Anterior cingulate cortex (tissue), 58 donors: ENCODE measurements at places on chromosomes 2 and 18.

DNA sequence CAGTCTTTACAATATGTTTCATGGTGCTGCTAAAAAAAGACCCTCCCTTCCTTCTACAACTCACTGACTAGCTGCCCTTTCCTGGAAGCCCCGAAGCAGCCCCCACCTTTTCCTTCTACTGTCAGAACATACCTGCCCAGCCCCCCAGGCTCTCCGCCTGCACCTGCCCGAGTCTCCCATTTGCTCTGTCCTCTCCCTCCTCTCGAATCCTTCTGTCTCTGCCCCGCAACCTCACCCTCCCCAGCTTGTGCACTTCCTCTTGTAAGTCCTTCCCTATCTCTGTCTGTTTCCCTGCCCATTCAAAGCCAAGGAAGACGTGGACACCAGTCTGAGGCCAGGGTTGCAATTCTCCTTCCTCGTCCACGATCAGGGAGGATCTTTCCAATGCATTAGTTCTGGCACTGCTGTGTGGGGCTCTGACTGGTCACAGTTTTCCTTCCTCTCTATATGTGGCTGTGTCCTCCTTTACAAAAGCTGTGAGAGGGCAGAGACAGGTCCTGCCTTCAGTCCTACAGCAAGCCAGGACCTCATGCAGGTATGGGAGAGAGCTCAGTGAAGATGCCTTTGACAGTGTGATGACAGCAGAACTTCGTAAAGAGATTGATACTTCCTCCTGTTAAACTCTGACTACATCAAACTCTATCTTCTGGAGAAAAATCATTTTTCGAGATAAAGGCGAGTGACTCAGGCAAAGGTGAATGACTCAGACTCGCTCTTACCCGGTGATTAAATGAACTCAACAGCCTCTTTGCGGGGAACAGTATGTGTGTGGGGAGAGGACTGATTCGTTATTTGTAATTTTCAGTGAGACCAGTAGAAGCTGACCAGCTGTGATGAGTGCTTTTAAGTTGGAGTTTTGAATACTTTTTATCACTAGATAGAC, 14.2 kb downstream of the TNFRSF11A start:
- no peak for DNase-seq

DNA sequence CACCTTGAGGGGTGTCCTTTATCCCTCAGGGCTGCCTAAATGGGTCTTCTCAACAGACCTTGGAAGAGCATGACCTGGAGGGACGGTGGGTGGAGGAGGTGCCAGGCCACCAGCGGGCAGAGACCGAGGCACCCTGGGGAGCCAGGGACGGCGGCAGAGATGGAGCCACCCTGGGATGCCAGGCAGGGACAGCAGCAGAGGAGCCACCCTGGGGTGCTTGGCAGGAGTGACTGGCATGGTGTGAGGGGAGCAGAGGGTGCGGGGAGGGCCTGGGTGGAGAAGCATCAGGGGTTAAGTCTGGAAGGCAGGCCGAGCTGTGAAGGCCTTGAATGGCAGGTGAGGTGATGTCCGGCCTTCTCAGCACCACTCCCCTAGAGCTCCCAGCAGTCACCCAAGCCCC, 56.1 kb downstream of the CIB4 start:
- DNase-seq: no peak

- DNase-seq: no peak
Measured at GRCh38 chr2:9673914-9674481, 43.2 kb upstream of the YWHAQ start.

GRCh38 chr2:60280238-60280637, 273.2 kb downstream of the BCL11A start:
- DNase-seq: no peak

GRCh38 chr2:8285898-8286297, 396.0 kb upstream of the ID2 start:
- no peak for DNase-seq

- DNase-seq: no peak
Measured at GRCh38 chr18:35953688-35954087, 18.8 kb upstream of the RMP24 start.

DNA sequence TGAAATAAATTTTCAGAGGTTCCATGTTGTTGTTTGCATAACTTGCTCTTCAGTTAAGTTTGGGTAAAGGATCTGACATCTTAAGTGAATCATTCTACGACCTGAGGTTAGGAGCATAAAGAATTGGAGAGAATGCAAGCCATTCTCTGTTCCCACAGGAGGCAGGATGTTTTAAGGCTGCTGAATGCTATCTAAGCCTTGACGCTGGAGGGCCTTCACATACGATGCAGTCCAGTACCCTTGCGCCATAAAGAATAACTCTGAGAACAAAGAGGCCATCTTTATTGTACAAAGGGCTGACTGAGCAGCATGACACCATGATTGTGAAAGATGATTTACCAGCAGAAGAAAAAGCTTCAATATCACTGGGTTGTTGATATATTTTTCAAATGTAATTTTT, 198.4 kb downstream of the NYAP2 start:
- no peak for DNase-seq

- DNase-seq: no peak
Measured at GRCh38 chr2:152552888-152553287, 164.4 kb downstream of the PRPF40A start.

GRCh38 chr2:222514901-222515300, 90.6 kb downstream of the SGPP2 start:
- DNase-seq: no peak

DNA sequence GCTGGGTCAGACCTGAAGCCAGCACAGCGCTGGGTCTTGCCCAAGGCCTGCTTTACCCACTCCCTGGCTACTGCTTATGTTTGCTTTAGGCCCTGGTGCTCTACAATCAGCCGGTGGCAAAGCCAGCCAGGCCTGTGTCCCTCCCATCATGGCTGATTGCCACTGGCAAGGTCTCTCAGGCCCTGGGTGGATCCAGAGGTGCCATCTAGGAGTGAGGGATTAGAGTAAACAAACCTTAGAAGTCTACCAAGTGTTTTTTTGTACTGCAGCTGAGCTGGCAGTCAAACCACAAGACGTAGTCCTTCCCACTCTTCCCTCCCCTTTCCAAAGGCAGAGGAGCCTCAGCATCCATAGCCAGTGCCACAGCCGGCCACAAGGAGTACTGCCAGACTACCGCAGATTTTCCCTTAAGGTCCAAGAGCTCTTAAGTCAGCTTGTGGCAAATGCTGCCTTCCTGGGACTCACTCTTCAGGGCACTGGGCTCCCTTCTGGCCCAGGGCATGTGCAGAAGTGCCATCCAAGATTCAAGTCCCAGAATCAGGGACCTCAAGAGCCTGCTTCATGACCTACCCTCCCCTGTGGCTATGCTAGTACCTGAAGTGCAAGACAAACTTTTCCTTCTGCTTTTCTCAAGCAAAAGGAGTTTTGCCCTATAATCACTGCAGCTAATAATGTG, 20.0 kb downstream of the IL1RL2 start:
- no peak for DNase-seq

- DNase-seq: no peak
Measured at GRCh38 chr2:193963472-193964119, 1693.4 kb upstream of the SLC39A10 start.

DNA sequence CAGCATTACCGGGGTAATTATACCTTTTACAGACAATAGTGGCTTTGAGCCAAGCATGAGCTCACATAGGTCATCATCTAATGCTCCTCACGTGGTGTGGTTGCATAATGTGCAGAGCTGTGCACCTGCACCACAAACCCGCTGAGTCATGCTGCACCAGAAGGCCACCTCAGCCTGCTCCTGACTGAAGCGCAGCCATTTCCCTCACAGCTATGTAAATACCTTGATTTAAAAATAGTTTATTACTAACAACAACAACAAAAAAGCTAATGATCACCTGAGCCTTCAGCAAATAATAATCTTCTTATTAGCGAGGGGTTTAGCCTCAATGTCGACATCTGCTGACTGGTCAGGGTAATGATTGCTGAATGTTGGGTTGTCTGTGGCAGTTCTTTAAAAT, 238.8 kb downstream of the MBD5 start:
- no peak for DNase-seq

DNA sequence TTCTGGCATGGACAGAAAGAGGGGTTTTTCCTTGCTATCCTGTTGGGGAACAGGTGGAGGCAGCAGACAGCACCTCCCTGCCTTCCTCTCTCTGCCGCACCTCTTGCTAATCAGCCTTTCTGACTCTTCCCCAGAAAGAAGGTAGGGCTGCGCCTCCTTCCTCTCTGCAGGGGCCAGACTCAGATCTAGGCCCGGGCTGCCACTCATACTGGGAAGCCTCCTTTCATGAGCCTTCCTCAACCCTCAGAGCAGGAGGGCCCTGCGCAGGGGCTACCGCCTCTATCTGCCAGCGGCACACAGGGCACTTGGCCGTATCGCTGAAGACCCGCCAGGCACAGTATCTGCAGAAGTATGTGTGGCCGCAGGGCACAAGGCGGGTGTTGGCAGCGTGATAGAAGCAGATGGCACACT, 7.1 kb downstream of the NEURL3 start:
- DNase-seq: no peak

DNA sequence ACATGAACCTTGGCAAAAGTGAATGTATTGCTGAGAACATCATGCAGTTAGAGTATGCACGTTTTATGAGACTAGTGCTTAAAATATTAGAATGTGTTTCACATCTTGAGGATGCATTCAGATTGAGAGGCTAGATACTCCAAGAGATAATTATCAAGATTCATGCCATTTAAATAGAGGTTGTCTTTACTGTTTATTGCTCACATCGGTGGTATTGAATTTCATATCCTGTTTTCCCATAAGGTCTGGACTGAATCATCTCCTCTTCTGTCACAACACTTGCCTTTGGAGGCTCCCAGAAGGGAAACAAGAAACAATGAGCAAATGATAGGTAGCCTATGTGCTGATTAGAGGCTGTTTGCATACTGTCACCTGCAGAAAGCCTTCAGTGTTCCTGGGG, 83.8 kb downstream of the CLHC1 start:
- DNase-seq: no peak

- DNase-seq: no peak
Measured at GRCh38 chr2:97788986-97789644, 75.7 kb downstream of the ZAP70 start.
